GM10248 (cell line): ENCODE measurements at places on chromosomes 11 and 22.
A peak's percentile ranks its signal among the peaks of the same experiment; 100 is the strongest.

DNA sequence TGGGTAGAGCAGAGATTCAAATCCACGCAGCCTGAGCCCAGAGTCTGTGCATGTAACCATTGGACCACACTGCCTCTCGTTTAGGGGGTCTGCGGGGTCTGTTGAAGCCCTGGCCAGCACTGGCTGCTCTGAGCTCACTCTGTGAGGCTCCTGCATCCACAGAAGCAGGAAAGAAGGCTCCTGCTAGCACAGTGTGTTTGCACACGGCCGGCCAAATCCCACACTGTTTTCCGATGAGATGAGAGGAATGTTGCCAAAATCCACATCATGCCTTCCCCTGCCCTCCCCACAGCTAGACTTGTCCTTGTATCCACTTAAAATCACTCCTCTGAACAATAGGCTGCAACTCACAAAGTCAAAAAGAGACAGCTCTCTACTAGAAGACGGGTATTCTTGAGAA, 10.6 kb upstream of the SLC22A12 start:
- DNase-seq, result no peak

GRCh38 chr11:19316434-19316833, 75.7 kb upstream of the E2F8 start:
- DNase-seq, result no peak

GRCh38 chr11:120517390-120517761, 5.8 kb downstream of the GRIK4 start:
- DNase-seq, result no peak

DNA sequence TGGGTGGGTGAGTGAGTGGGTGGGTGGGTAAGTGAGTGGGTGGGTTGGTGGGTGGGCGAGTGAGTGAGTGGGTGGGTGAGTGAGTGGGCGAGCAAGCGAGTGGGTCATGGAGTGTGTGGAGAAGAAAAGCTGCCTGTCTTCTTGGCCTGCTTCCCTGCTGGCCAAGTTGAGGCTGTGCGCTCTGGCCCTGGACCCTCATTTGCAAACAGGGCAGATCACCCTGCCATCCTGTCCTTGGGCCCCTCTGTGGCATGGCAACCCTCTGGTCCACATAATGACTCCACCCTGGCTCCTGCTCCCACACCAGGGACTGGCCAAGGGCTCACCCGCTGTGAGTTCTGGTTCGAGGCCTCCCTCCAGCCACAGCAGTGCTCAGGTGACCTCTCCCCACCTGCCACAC, 35.1 kb downstream of the CAPN1 start:
- peak; percentile 25 for DNase-seq

GRCh38 chr11:58830673-58831301, 13.7 kb downstream of the GLYATL2 start:
- no peak for DNase-seq

DNA sequence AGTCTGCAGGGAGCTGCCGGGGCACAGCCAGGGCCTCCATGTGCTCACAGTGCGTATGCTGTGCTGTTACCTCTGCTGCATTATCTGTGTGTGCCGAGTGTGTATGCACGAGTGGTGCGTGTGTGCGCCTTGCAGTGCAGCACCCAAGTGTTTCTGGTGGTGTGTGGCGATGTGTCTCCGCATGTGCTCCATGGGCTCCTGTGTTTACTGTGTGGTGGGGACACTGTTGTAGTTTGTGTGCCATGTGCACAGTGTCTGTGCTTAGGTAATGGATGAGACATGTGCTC, 31.4 kb downstream of the KCNC1 start:
- DNase-seq, result no peak
